ENCODE measurements at places on chromosomes 16 and 17.

GRCh38 chr16:51404386-51404785, 253.3 kb upstream of the SALL1 start:
- H3K27ac ChIP-seq = no peak overlapping the region
- H3K27me3 ChIP-seq = no peaks in the 10 kb centered on the region
- no peak overlapping the region for H3K4me3 ChIP-seq
- no peaks in the 10 kb centered on the region for H3K36me3 ChIP-seq
- no peak for DNase-seq

DNA sequence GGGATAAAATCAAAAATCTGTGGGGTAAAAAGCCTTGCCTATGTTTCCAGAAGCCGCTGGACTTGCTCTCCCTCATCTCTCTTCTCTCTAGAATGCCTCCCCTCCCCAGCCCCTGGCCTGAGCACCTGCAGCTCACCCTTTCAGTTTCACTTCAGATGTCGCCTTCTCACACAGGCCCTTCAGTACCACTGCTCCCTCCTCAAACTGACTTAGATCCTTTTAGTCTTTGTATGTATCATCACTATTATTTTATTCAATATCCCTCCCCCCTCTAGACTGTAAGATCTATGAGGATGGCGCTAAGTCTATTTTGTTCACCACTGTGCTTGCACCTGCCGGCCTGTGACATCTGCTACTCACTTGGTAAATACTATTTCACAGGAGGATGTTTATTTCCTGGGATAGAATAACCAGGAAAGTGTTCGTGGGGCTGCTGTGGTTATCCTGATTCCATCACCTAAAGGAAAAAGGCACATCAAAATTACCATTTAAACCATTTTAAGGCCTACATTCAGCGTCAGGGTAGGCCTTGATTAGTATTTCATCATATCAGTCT, 122.3 kb downstream of the MRTFB start:
- no peak for DNase-seq
- peak overlapping the region; percentile 52 for H3K27ac ChIP-seq
- peak overlapping the region; percentile 29 for H3K4me3 ChIP-seq
- no peaks in the 10 kb centered on the region for H3K27me3 ChIP-seq

GRCh38 chr16:82033006-82033405, 2.0 kb upstream of the HSD17B2 start:
- H3K27ac ChIP-seq = no peak overlapping the region
- H3K36me3 ChIP-seq = no peaks in the 10 kb centered on the region
- no peak overlapping the region for H3K4me3 ChIP-seq
- peaks cover 22% of the 10 kb centered on the region for H3K27me3 ChIP-seq
- H3K4me1 ChIP-seq = no peaks in the 10 kb centered on the region
- DNase-seq = no peak

DNA sequence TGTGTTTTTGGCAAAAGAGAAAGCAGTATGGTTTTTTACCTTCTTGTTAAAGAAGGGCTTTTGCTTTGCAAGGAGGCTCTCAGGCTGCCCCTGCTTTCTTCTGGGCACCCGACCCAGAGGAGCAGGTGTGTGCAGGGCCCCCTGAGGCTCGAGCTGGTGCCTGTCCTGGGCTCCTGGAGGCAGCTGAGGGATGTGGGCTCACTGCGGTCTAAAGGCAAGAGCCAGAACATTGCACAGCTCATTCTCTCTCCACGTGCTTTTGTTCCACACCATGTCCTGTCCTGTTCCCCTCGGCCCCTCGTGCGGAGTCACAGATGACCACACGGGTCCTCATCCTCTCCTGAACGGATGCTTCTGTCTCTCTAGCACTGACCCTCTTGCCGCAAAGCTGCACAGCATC, 36.7 kb upstream of the CAPN15 start:
- H3K36me3 ChIP-seq = peaks cover 33% of the 10 kb centered on the region
- no peak overlapping the region for H3K4me3 ChIP-seq

GRCh38 chr17:47720754-47721533, 12.1 kb upstream of the TBX21 start:
- H3K27ac ChIP-seq = peak overlapping the region; percentile 41
- no peak overlapping the region for H3K4me3 ChIP-seq
- peaks cover 58% of the 10 kb centered on the region for H3K4me1 ChIP-seq
- peaks cover 15% of the 10 kb centered on the region for H3K27me3 ChIP-seq
- H3K36me3 ChIP-seq = no peaks in the 10 kb centered on the region
- peak; percentile 62 for DNase-seq

- H3K27me3 ChIP-seq = no peaks in the 10 kb centered on the region
- DNase-seq = no peak
- no peak overlapping the region for H3K4me3 ChIP-seq
Observed at GRCh38 chr16:80958284-80958683, 48.4 kb downstream of the CMC2 start.

GRCh38 chr17:34154961-34155730, 99.9 kb upstream of the CCL2 start:
- no peak for DNase-seq
- H3K4me1 ChIP-seq = no peaks in the 10 kb centered on the region
- no peak overlapping the region for H3K27ac ChIP-seq
- no peaks in the 10 kb centered on the region for H3K36me3 ChIP-seq
- H3K27me3 ChIP-seq = peaks cover 39% of the 10 kb centered on the region
- H3K4me3 ChIP-seq = no peak overlapping the region

DNA sequence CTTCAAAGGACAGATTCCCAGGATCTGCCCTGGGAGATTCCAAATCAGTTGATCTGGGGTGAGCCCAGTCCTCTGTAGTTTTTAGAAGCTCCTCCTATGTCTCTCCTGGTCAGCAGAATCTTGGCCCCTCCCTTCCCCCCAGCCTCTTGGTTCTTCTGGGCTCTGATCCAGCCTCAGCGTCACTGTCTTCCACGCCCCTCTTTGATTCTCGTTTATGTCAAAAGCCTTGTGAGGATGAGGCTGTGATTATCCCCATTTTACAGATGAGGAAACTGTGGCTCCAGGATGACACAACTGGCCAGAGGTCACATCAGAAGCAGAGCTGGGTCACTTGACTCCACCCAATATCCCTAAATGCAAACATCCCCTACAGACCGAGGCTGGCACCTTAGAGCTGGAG, 840 bp upstream of the CDH5 start:
- no peaks in the 10 kb centered on the region for H3K4me1 ChIP-seq
- H3K27me3 ChIP-seq = peaks cover 35% of the 10 kb centered on the region
- H3K36me3 ChIP-seq = no peaks in the 10 kb centered on the region
- H3K27ac ChIP-seq = no peak overlapping the region
- no peak overlapping the region for H3K4me3 ChIP-seq
- DNase-seq = no peak

GRCh38 chr17:65071861-65072260, 15.3 kb upstream of the GNA13 start:
- no peaks in the 10 kb centered on the region for H3K4me1 ChIP-seq
- no peaks in the 10 kb centered on the region for H3K27me3 ChIP-seq
- H3K36me3 ChIP-seq = no peaks in the 10 kb centered on the region
- no peak for DNase-seq
- H3K4me3 ChIP-seq = no peak overlapping the region

GRCh38 chr16:89268585-89268984, 51.1 kb downstream of the ZNF778 start:
- H3K4me3 ChIP-seq = no peak overlapping the region
- no peaks in the 10 kb centered on the region for H3K27me3 ChIP-seq
- peaks cover 71% of the 10 kb centered on the region for H3K36me3 ChIP-seq
- no peak overlapping the region for H3K27ac ChIP-seq
- no peak for DNase-seq

DNA sequence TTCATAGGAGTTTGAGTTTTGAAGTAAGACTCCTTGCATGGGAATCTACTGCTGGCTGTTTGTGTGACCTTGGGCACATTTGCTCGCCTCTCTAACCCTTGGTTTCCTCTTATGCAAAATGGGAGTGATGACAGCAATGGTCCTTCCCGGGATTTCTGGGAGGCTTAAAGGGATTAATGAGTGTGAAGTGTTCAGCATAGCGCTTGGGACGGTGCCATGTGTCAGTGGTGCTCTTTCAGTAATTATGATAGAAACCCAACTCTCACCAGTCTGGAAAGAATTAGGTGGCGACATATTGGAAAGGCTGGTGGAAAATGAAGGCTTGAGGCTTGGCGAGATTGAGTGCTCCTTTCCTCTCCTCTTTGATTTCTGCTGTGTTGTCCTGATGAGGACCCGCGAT, 429.2 kb upstream of the EEF2KMT start:
- no peak for DNase-seq
- peaks cover 7% of the 10 kb centered on the region for H3K27me3 ChIP-seq
- H3K4me1 ChIP-seq = no peaks in the 10 kb centered on the region
- H3K27ac ChIP-seq = no peak overlapping the region
- no peaks in the 10 kb centered on the region for H3K36me3 ChIP-seq
- H3K4me3 ChIP-seq = no peak overlapping the region

DNA sequence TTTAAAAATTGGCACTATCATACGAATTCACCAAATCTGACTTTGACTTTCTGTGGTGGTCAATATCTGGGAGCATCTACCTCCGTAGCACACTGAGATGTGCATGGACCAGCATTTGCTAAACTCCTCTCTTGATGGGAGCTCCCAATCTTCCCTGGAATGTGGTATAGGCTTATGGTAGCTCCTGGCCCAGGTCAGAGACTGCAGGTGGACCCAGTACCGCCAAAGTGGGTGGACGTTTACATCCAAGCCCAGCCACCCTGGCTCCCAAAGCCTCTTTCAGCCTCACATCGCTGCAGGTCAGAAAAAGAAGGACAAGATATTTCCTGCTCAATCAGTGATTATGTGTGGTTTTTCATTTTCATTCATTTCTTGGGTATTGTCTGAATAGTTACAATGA, 43.1 kb upstream of the NKD1 start:
- H3K4me3 ChIP-seq = no peak overlapping the region
- no peaks in the 10 kb centered on the region for H3K36me3 ChIP-seq
- H3K27me3 ChIP-seq = peaks cover 8% of the 10 kb centered on the region
- DNase-seq = no peak

- H3K27me3 ChIP-seq = peaks cover 3% of the 10 kb centered on the region
- no peak overlapping the region for H3K27ac ChIP-seq
- H3K4me3 ChIP-seq = no peak overlapping the region
- no peaks in the 10 kb centered on the region for H3K36me3 ChIP-seq
- peak; percentile 49 for DNase-seq
Observed at GRCh38 chr17:6473128-6473767, 29.0 kb downstream of the PIMREG start.

DNA sequence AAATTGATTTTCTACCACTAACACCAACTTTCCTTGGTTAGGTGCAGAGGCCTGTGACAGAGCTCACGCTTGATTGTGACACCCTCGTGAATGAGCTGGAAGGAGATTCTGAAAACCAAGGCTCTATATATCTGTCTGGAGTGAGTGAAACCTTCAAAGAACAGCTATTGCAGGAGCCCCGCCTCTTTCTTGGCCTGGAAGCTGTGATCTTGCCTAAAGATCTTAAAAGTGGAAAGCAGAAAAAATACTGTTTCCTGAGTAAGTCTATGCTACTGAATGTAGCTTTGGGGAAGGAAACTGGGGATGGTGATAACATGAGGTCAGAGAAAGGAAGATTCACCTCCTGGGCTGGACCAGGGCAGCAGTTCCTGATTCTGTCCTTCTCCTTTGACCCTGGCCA, 38.3 kb downstream of the REXO5 start:
- no peak overlapping the region for H3K4me3 ChIP-seq
- H3K4me1 ChIP-seq = no peaks in the 10 kb centered on the region
- H3K36me3 ChIP-seq = no peaks in the 10 kb centered on the region
- no peak for DNase-seq
- H3K27ac ChIP-seq = no peak overlapping the region

DNA sequence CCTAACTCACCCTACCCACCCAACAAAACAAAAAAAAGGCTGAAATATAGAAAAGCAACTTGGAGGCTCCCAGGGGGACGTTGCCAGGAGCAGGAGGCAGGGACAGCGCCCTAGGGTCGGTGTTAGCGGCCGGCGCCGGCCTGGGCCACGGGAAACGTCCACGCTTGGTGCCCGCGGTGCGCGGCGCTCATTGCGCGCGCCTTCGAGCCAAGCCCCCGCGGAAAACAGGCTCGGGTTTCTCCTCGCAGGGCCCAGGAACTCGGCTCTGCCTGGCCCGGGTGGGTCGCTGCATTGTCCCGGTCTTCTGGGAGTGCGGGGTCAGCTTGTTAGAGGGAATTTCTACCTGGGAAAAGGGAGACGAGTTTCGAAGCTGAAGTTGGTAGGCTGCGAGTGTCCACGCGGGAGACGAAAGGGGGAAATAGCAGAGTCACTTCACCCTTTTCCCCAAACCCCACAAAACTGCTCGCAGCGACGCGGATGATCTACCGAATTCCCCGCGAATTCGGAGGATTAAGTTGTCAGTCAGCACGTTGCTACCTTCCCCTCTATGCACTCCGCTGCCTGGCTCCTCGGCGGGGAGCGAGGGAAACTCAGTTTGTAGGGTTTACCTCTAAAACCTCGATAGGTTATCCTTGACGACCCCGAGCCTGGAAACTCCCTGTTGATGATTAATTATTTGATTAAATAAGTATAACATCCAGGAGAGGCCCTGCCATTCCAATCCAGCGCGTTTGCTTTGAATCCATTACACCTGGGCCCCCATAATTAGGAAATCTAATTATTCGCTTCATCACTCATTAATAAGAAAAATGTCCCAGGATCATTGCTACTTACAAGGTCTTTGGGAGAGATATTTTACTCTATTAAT, 751 bp upstream of the FOXC2 start:
- H3K36me3 ChIP-seq = no peaks in the 10 kb centered on the region
- no peak overlapping the region for H3K4me3 ChIP-seq
- peaks cover 46% of the 10 kb centered on the region for H3K27me3 ChIP-seq
- DNase-seq = no peak
- no peak overlapping the region for H3K27ac ChIP-seq

GRCh38 chr17:8997994-8998628, 23.2 kb upstream of the NTN1 start:
- H3K27ac ChIP-seq = no peak overlapping the region
- H3K36me3 ChIP-seq = no peaks in the 10 kb centered on the region
- peaks cover 22% of the 10 kb centered on the region for H3K4me1 ChIP-seq
- peaks cover 10% of the 10 kb centered on the region for H3K27me3 ChIP-seq
- no peak overlapping the region for H3K4me3 ChIP-seq

- H3K4me1 ChIP-seq = peaks cover 63% of the 10 kb centered on the region
- DNase-seq = no peak
- no peaks in the 10 kb centered on the region for H3K36me3 ChIP-seq
- no peak overlapping the region for H3K27ac ChIP-seq
- H3K27me3 ChIP-seq = no peaks in the 10 kb centered on the region
Observed at GRCh38 chr16:11314309-11314894, 30.9 kb upstream of the RMI2 start.

- peaks cover 46% of the 10 kb centered on the region for H3K4me1 ChIP-seq
- H3K4me3 ChIP-seq = peak overlapping the region; percentile 87
- peaks cover 18% of the 10 kb centered on the region for H3K36me3 ChIP-seq
Observed at GRCh38 chr16:71564335-71564967, 12.4 kb downstream of the TAT start.

DNA sequence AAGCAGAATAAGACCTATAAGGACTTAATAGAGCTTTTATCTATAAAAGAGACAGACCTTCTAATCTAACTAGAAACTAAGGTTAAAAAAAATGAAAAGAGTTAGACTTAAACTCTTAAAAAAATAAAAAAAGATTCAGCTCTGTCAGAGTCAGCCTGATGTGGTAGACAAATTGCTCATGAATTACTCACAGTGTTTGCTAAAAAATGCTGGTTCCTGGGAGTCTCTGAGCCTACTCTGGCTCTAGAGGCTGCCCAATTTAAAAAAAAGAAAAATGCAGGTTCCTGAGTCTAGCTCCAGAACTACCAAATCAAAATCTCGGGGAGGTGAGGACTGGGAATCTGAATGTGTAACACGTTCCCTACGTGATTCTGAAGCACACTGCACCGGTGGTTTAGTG, 18.1 kb downstream of the SOST start:
- H3K36me3 ChIP-seq = no peaks in the 10 kb centered on the region
- no peak overlapping the region for H3K27ac ChIP-seq
- H3K4me3 ChIP-seq = no peak overlapping the region
- DNase-seq = no peak
- peaks cover 45% of the 10 kb centered on the region for H3K27me3 ChIP-seq

All from activated B cell treated with CpG ODN at 0.5 μM for 24 hours (primary cell).